Stimulated activated CD4-positive, alpha-beta T cell treated with anti-CD3 and anti-CD28 coated beads, Interleukin-15, amount 100 ng/mL, for 1 hour (primary cell): ENCODE measurements at places on chromosomes 7 and 10.

- DNase-seq: no peak
Measured at GRCh38 chr10:3887885-3888476, 103.0 kb upstream of the KLF6 start.

- no peak for DNase-seq
Measured at GRCh38 chr7:30260246-30260768, 24.1 kb upstream of the ZNRF2 start.

- DNase-seq: no peak
Measured at GRCh38 chr7:20327055-20327454, 3.6 kb upstream of the ITGB8 start.

DNA sequence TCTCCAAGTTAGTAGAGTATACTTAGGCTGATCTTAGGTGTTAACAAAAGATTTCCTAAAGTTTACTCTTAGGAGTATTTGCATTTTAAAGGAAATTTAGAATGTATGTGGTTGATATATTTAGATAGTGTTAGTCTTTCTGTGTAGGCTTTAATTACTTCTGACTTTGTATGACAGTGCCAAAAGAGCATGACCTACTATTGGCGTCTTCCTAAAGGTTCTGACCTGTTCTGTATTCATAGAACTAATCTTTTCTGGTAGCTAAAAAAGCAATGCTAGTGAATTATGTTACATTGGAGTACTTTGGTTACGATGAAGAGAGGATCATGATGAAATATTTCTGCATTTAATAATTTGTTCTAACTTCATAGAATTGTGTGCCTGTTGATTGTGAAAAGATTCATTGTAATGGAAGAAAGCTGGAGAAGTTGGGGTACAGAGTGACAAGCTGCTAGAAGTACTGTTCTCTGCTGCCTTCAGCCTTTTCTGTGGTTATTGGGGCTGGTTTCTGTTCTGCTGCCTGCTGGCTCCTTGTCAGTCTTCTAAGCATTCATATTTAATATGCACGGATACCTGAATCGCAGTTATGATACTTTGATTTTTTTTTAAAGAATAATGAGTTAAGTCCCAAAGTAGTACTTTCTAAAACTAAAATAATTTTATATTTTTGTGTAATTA, 13.2 kb downstream of the WAC start:
- no peak for DNase-seq

- DNase-seq: no peak
Measured at GRCh38 chr10:72000073-72001032, 36.2 kb downstream of the CHST3 start.

DNA sequence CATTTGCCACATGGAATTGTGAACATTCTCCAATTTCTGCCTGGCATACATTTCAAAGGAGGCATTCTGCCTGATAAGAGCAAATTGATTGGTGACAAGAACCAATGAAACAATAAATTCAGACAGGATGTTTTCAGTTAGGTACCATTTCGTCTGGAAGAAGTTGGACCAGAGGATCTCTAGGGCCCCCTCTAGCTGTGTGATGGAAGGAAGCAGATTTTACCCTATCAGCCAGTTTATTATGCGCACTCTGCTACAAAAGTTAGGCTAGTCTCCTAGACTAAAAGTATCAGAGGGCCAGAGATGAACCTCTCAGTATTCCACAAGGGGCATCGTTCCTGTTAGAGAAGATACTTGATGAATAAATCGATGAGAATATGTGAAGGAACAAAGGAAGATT, 118.0 kb downstream of the BUB3 start:
- no peak for DNase-seq
